ENCODE measurements at places on chromosomes 3 and 15.

GRCh38 chr15:39942101-39942752 is 8.3 kb downstream of the EIF2AK4 start:
- DNase-seq = no peak

DNA sequence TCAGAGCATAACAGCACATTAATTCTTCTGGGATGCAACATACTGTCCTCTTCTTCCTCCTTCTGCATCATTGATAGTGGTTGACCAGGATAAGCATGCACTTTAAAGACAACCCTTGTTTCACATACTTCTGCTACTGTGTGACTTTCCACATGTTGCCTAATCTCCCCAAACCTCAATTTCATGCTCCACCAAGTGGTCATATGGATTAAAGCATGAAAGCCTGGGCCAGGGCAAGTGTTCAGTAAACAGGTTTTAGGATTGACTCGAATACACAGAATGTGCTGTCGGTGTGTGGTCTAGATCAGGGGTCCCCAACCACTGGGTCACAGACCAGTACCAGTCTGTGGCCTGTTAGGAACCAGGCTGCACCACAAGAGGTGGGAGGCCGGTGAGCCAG is 22.5 kb upstream of the BFSP2 start:
- DNase-seq = no peak

- no peak for DNase-seq
Measured at GRCh38 chr3:18018491-18019160, 276.2 kb upstream of the TBC1D5 start.

GRCh38 chr3:17551333-17551732 is 191.1 kb downstream of the TBC1D5 start:
- DNase-seq = no peak

DNA sequence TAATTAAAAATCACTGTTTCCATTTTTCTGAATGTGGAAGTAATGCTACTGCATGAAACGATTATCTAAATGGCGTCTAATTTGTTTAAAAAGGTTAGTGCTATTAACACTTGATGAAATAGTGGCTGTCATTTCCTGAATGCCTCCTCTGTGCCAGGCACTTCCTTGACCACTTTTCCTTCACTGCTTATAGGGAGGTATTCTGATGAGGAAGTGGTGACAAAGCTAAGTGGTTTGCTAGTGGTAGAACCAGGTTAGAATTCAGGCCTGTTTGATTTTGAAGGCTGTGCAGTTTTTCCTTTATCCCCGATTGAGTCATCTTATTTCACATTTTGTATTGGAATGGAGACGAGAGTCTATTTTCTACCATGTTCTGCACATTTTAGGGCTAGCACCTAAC is 119.0 kb downstream of the USP13 start:
- no peak for DNase-seq

DNA sequence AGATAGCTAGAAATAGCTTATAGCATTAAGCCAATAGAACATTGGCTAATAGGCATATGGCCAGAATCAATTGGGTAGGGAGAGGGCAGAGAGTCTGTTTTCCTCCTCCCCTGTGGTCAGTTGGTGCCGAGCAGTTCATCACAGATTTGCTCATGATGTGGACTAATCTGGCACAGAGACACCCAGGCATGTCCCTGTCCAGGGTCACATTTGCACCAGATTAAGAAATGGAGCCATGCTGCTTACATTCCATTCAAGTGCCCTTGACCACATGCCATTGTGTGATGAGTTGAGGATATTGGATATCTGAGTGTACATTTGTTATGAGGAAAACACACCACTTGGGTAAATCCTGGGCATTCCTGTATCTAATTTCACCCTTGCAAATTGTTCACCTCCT is 53.4 kb downstream of the USP13 start:
- no peak for DNase-seq

DNA sequence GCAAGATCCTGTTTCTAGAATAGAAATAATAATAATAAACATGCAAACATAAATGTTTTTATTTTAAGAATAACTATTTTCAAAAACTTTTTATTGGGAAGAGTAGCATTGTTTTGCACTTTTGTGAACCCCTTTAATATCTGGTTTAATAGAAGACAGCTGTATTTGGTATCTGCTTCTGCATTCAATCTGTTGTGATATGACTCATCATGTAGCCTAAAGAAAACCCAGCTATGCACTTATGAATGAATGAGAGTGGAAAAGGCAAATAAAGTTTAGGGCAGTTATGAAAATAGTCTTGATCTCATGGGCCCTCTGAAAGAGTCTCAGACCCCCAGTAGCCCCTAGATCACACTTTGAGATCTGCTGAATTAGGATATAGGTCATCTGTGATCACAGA is 100.4 kb upstream of the PPP2R3A start:
- no peak for DNase-seq

GRCh38 chr3:28859897-28860296 is 421.0 kb upstream of the RBMS3 start:
- DNase-seq = no peak

DNA sequence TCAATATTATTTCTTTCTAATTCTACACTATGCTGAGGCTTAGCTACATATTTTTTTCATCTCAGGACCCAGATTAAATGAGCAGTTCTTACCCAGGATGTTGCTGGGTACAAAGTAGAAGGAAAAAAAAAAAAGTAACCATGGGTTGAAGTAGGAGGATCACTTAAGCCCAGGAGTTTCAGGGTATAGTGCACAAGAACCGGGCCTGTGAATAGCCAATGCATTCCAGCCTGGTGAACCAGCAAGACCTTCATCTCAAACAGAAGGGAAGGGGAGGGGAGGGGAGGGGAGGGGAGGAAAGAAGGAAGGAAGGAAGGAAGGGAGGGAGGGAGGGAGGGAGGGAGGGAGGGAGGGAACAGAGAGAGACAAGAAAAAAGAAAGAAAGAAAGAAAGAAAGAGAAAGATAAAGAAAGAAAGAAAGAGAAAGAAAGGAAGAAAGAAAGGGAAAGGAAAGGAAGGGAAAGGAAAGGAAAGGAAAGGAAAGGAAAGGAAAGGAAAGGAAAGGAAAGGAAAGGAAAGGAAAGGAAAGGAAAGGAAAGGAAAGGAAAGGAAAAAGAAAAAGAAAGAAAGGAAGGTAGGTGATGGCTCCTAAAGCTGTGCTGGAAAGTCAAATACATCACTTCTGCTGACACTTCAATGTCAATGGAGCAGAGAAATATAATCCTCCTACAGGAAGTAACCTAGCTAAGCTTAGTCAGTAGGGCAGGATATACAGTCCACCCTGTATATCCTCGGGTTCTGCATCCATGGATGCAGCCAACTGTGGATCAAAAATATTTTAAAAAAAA is 206.8 kb upstream of the TGFBR2 start:
- no peak for DNase-seq

DNA sequence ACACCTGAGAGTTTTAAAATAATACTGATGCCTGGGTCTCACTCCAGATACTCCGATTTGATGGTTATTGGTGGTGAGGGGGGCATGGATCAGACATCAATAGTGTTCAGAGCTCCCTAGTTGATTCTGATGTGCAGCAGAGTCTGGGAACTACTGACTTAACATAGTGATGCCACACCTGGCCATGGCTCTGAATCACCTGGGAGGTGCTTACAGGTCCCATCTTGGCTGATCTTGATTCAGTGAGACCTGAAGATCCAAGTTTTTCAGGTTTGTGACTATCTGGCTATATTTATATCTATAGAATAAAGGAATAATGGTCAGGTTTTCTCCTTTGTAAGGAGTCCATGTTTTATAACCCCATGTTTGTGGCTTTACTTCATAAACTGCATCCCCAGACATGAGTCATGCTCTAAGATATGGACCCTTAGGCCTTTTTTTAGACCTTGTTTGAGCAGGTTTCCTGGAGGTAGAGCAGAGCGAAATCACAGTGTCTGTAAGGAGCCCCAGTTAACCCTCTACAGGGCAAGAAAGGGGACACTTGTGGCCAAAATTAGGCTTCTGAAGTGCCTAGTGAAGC is 101.4 kb downstream of the LARS2 start:
- DNase-seq = no peak

GRCh38 chr3:192397012-192397411 is 330.3 kb downstream of the FGF12 start:
- DNase-seq = no peak

- no peak for DNase-seq
Measured at GRCh38 chr3:193673845-193674244, 80.8 kb downstream of the OPA1 start.

DNA sequence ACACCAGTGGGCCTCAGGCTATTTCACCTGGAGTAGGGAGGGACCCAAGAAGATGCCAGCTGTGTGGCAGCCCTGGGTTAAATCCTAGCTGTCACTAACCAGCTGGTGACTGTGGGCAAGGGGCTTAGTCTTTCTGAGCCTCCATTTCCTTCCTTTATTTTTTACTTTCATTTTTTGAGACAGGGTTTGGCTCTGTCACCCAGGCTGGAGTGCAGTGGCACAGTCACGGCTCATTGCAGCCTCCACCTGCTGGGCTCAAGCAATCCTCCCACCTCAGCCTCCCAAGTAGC is 108.0 kb upstream of the SMAD3 start:
- DNase-seq = no peak

DNA sequence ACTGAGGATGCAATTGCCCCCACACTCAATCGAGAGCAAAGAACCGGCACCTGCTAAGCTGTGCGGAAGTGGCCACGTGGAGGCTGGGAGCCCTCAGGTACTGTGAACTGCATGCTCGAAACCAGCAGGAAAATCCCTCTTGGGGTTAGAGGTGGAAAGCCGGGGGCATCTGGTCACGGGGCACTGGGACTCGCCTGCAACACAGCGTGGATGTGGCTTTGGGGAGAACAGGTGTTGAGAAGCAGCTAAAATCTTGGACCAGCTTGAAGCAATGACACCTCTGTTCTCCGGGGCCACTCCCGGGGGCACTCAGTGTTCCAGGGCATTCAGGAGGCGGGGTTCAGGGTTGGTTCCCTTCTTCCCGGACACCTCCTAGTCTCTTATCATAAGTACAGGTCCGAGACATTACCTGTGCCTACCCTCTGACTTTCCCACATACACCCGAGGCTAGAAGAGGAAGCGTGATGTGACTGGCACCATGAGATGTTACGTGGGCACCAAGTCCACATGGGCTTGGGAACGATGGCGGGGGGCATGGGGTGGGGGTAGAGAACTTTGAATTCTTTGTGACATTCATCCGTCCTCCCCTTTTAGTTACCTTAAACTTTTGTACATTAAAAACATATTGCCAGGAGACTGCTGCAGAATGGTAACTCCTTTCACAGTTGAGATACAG is 172.0 kb downstream of the ADAMTS17 start:
- no peak for DNase-seq

GRCh38 chr3:45807681-45808540 is 11.6 kb upstream of the SLC6A20 start:
- no peak for DNase-seq

DNA sequence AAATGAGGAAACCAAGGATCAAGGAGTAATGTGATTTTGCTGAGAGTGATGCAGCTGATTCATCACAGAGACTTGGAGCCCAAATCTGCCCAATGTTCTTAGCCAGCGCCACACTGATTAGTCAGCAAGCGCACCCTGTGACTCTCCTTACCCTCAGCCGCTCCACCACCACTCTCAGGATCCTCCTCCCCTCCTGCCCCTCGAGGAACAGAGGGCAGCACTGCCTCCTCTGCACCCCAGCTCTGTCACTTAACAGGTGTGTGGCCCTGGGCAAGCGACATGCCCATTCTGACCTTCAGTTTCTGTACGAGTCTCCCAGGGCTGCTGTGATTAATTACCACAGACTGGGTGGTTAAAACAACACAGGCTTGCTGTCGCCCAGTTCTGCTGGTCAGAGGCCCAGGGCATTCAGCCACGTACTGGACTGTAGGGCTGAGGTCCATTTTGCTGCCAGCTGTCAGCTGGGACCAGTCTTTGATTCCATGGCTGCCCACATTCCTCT is 36.1 kb upstream of the HRH1 start:
- DNase-seq = no peak

DNA sequence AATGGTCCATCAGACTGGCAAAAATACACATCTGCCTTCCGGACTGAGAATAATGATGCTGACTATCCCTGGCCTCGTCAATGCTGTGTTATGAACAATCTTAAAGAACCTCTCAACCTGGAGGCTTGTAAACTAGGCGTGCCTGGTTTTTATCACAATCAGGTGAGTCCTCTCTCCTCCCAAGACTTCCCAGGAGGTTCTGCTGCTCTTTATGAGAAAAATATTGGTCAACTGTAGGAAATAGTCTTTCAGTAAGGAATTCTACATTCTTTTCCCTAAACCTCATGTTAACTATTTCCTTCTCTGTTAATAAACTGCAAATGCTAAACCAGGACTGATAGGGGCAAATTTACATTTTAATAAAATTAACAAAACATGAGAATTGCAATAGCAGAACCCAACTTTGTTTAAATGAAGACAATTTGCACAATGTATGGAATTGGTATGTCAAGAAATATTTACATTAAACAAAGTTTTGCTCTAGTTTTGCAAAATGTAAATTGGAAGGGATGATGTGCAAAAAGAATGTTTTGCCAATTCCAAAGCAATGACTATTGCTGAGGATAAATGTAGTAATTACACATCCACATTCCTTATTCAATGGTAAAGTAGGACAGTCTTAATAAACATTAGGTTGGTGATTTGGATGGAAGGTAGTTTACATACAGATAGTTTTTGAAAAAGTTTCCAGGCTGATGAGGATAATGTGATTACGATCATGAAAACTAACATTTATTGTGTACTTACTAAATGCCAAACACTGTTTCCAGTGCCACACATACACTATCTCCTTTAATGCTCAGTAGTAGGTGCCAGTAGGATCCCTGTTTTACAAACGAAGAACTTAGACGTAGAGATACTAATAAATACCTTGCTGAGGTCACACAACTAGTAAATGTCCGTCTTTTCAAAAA is 21.1 kb downstream of the UPK1B start:
- DNase-seq = no peak

- no peak for DNase-seq
Measured at GRCh38 chr15:88803241-88803919, at the start of gene ACAN. ACAN (plus strand) TSS chr15:88803436; CDS start chr15:88836207, 32,771 bp downstream.

DNA sequence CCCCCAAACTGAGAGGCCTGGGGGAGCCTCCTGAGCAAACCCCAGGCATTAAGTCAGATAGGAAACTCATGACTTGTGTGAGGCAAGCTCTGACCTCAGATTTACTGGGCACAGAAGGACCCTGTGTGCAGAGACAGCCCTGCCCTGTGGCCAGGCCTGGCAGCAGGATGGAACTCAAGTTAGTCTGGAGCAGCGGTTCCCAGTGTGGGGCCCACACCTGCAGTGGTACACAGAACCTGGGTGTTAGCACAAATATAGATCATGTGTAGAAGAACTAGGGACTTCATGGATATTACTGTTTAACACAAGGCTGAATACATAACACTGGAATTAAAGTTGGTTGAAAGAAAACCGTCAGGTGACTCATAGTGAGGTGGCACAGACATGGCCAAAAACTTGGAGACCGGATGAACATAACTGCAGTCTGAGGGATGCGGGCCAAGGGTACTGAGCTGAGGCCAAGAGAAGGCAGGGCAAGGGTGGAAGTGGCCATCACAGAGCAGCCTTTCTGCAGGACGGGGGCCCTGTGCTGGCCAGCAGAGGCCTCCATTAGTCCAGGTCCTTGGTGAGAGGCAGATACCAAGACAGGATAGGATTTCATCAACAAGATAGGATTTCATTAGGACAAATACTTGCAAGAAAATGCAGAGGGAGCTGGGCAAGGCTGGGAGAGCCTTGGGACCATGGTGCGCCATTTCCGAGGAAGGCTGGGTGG is 40.9 kb downstream of the IRAK2 start:
- no peak for DNase-seq

- no peak for DNase-seq
Measured at GRCh38 chr3:127614928-127615589, 13.9 kb upstream of the PODXL2 start.

- no peak for DNase-seq
Measured at GRCh38 chr3:60528651-60529050, 722.6 kb downstream of the FHIT start.
